ENCODE measurements at places on chromosomes 7 and 10.

- DNase-seq: no peak
Observed at GRCh38 chr7:3899559-3899991, 598.5 kb downstream of the SDK1 start.

- DNase-seq: no peak
Observed at GRCh38 chr10:18949391-18949790, 99.2 kb upstream of the MALRD1 start.

- DNase-seq: no peak
Observed at GRCh38 chr7:12493863-12494686, 76.4 kb upstream of the SCIN start.

DNA sequence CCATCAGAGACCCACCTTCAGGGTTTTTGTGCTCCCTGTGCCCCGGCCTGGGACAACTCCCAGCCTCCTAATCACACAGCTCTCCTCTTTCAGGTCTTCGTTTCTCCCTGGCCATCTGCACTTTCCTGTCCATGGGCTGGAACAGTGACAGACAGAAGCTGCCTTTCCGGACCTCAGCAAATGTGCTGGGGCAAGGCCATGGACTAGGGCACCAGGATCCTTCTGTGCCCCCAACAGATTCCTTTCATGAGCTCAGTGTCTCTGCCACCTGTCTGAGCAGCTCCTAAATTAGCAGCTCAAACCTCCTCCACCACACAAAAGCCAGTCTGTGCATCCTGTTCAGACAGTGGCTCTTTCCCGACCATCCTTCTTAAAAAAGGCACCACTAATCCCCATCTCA is 41.9 kb upstream of the FRMD4A start:
- no peak for DNase-seq

DNA sequence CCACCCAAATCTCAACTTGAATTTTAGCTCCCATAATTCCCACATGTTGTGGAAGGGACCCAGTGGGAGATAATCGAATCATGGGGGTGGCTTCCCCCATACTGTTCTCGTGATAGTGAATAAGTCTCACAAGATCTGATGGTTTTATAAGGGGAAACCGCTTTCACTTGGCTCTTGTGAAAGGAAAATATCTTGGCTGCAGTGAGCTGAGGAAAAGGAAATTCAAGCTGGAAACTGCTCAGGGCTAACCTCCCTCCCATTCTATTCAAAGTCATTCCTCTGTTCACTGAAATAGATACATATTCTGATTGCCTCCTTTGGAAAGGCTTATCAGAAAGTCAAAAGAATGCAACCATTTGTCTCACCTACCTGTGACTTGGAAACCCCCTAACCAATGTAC is 15.8 kb downstream of the CYCS start:
- no peak for DNase-seq

DNA sequence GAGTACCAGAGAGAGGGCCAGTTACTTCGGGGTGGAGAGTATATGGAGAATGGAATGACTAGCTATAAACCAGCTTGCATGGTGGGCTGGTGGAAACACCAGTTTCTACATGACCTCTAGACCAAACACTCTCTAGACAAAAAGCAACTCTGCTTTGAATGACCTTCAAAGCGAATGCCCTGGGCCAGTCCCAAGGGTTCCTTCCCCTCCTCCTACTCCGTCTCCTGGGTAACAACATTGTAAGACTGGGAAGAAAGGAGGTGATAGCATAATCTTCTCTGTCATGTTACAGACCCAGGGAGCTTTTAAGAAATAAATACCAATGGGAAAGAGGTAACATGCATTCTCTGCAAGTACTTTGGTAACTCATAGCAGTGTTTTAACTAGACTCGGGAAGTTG is 7.4 kb downstream of the HK1 start:
- DNase-seq: no peak

- DNase-seq: peak; percentile 72
Observed at GRCh38 chr7:98021588-98022351, 31.8 kb upstream of the OCM2 start.

DNA sequence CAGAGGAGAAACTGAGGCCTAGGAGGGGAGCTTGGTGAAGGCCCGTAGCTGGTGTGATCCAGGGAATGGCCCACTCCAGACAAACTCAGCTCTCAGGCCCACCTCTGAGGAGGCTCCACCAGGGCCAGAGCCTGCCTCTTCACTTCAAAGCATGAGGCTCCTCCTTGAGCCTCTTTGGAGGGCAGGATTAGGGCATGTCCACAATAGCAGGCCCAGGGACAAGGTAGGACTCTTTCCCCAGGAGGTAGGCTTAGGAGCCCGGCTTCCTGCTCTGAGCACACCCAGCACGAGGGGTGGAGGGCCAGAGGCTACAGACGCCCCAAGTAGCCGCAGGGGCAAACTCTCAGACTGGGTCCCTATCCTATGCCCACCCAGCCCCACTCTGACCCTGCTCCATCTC is 164.6 kb upstream of the ZMIZ1 start:
- DNase-seq: no peak

- no peak for DNase-seq
Observed at GRCh38 chr10:86099542-86100334, 266.9 kb downstream of the GRID1 start.

GRCh38 chr10:3071405-3072198 is 4.3 kb downstream of the PFKP start:
- no peak for DNase-seq

DNA sequence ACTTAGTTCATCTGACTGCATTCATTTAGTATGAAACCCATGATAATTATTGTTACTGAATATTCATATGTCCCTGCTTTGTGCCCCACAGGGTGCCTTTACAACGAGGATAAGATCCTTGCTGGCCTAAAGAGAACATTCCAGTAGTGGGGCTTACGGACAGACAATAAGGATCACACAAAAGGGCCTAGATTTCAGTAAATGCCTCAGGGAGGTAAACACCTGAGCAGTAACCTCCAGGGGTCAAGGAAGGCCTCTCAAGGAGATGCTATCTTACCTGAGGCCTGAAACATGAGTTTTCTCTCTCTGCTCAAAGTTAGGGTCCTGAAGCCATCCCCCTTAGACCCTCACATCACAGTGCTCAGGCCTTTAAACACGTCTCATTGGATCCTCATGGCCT is 228.7 kb downstream of the TCF7L2 start:
- no peak for DNase-seq

DNA sequence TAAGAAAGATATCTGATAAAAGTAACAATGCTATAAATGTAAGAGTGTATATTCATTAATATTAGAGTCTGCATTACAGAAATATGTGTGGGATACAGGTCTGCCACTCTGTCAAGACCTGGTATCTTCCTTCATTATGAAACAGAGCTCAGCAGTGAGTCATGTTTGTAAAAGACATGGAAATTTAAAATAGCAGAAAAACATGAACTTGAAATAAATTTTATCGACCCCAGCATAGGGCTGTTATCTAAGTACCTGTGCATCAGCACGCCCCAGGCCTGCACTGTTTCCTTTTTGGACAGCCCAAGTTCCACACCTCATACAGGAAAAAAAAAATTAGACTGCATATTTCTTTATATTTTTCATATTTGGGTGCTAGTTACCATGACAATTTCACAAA is 58.0 kb upstream of the ZPBP start:
- no peak for DNase-seq

GRCh38 chr7:2954433-2954853 is 89.2 kb downstream of the CARD11 start:
- DNase-seq: no peak

GRCh38 chr7:128860158-128861073 is 2.2 kb upstream of the ATP6V1F start:
- DNase-seq: no peak

- no peak for DNase-seq
Observed at GRCh38 chr7:25613912-25614311, 385.6 kb upstream of the NPVF start.

DNA sequence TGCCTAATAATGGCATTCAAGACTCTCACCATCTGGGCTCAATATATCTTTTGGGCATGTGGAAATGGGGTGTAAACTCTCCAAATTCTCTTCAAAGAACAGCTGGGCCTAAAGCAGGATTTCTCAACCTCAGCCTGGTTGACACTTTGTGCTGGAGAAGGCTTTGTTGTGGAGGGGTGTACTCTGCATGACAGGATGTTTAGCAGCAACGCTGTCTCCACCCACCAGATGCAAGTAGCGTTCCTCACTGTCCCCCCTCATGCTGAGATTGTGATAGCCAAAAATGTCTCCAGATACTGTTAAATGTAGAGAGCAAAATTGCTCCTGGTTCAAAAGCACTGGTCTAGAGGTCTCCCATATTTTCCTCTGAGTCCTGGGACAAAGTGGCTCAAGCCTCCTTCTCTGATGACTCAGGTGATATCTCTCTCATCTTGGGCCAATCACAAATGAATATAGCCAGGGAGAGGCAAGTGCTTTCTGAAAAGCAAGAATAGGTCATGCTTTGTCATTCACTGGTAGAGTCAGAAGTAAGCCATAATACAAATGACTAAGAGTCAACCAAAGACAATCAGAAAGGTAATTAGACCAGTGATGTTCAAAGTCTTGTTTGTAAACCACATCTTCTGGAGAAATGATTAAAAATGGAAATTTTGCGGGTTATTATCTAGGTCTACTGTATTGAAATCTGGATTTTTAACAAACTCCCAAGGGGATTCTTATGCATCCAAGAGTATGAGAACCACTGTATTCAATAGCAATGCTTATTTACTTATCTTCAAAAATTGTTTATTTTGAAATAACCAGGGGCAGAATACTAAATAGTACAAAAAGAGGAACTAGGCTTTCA is 330.8 kb downstream of the PTEN start:
- DNase-seq: peak; percentile 63

DNA sequence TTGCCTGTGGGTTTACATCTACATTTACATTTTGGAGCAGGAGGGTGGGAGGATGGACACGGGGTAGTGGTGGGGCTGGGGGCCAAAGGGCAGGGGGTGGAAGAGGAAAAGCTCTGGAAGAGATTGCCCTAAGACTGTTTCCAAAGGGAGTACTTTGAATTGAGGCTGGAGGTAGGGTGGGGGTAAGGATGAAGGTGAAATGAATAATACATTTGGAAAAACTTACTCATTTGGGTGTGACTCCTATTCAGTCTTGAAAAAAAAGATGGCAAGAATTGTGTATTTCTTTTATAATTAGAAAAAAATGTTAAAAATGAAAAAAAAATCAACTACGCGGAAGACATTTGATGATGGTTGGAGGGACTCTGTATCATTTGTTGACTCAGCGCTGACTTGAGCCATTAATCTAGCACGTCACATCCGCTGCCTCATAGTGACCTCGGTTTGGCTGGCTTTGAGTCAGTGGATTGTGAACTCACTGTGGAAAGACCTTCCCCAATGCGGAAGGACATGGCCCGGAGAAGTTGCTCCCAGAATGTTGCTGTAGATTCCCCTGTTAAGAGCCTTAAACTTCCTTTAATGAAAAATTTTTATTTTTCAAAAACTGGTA is 2.8 kb downstream of the FAM180A start:
- DNase-seq: no peak

DNA sequence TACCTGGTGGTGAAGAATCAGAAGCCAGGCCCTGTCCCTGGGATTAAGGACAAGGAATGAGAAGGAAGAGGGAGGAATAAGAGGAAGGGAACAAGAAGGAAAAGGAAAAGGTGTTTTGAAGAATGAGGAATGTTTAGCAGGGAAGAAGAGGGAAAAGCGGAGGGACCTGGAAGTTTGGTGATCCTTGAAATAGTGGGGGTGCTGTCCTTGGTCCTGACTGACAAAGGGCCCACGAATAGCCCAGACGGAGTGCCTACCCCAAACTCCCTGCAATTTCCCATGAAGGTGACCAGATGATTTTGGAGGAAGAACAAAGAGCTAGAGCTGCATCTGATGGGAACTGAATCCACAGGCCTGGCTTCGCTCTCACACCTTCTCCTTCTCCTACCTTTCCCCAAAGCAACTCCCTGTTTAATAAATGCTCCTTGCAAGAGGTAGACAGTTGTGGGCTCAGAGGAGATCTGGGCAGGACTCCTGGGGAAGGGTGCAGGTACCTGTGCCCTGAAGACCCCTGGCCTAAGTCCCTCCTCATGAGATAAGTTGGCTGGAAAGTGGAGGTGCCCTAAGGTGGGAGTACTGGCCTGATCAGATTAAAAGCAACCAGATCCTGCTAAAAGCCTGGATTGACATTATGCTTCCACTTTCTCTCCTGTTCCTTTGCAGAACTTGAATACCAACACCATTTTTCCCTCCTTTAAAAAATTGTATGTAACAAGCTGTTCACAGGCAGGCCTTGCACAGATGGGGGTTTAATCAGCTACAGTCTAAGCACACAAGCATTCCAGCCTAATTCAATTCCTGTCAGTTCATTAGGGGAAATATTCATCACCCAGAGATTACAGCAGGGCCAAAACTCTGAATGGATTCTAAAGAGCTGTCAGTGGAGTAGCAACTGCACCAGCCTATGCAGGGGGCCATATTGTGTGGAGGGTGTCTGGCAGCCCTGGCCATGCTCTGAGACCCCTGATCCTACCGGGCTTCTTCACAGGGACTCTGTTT is 19.4 kb downstream of the KAZALD1 start:
- DNase-seq: no peak

DNA sequence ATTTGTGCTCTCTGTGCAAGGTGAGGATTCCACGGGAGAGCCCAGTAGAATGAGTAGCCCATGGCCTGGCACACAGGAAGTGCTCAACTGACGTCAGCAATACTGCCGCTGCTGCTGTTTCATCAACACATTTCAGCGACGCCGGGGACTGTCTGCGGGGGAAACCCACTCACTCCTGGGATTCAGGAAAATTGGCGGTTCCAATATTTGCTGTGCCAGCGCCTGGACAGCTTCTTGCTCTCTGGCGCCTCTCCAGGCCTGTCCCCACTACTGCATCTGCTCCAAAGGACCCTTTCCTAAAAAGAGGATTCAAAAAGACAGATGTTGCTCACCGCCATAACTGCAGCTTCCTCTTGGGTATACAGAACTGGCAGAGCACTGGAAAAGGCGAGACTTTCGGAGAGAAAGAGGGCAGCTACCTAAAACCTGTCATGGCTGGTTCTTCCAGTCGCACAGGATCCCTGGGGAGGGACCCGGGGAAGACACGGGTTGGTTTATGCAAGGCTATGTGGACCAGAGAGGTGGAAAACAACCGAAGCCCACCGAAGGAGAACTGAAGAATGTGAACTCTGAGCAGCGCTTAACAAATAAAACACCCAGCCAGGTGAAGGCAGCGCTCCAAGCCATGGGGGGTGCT is 39.7 kb upstream of the ENO4 start:
- DNase-seq: no peak

GRCh38 chr7:25389489-25390106 is 161.3 kb upstream of the NPVF start:
- DNase-seq: peak; percentile 14

DNA sequence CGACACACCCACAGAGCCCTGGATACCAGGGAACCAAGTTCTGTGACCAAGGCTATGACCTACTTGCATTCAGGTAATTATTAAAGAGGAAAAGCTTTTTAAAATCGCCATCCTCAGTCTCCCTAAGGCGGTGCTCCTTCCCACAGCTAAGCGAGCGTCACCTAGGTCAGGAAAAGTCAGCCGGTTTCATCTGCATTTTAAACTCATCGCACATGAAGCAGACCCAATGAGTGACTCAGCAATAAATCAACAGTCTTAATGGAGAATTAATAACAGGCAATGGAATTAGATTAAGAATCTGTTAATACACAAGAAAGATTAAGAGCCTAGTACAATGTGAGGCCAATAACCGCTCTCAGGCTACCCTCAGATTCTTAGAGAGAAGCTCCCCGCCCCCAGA is 59.2 kb downstream of the HSPA12A start:
- DNase-seq: no peak

Measured in CD4-positive, alpha-beta T cell treated with Interleukin-1 beta for 1 hour (primary cell).